ENCODE measurements at places on chromosomes 4 and X.
A peak's percentile ranks its signal among the peaks of the same experiment; 100 is the strongest.

GRCh38 chrX:31704938-31705337, 633.1 kb upstream of the FTHL17 start:
- no peak for DNase-seq

GRCh38 chr4:6781113-6781512, 1.4 kb upstream of the KIAA0232 start:
- no peak for DNase-seq

DNA sequence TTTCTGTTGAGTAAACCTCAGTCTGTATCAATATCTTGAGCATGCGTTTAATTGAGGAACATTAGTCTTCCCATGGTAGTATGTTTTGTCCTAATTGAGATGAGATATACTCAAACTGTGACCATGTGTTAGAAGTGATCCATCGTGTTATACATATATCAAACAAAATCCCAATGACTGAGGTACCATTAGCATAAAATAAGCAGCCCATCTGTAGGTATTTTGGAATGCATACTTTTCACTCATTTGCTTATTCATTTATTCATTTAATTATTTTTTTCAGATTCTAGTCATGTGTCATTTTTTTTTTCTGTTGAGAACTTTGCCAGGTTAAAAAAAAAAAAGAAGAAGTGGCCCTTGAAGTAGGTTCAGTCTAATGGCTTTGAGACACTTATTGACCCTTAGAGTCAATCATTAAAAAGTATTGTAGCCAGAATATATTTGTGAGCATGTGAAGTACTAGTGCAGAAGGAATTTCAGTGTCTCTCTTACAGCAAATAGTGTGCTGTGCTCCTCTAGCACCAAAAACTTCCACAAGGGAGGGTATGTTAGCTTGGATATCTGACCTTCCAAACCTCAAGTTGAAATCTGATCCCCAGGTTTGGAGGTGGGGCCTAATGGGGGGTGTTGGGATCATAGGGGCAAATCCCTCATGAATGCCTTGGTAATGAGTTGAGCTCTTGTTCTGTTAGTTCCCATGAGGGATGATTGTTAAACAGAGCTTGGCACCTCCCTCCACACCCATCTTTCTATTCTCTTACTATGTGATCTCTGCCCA, 130.8 kb upstream of the NPY2R start:
- no peak for DNase-seq

DNA sequence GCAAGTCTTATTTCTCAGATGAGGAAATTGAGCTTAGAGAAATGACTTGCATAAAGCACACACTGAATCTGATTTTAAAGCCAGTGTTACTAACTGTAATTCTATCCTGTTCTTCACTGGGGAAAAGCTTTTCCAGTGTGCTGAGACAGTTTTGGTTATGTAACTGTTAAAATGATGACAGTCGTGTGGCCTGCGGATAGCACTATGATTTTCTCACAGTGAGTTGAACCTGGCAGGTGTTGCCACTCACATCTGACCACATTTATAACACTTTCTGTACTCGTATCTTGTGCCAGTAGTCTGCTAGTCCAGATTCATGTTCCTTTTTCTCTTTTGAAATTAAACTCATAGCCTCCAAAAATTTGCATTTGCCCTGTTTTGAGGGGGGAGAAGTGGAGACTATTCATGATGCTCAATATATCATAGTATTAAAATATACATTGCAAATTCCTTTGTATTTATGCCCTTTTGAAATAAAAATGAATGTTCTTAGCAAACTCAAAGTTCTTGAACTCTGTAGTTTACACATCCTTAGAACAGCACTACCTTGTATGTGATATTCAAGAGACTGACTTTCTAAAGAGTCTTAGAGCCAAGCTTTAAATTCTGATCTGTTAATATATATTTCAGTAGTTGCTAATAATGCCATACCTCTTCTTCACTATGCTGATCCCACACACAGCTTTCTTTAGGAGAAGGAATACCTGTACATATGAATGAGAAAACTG, 132.3 kb downstream of the PDLIM5 start:
- no peak for DNase-seq

- no peak for DNase-seq
These were observed 1.4 kb downstream of the HGFAC start for GRCh38 chr4:3442959-3443749.

- no peak for DNase-seq
These were observed 480 bp upstream of the RADX start for GRCh38 chrX:106611317-106611678.

GRCh38 chrX:132953354-132953753, 5.1 kb downstream of the HS6ST2 start:
- no peak for DNase-seq

DNA sequence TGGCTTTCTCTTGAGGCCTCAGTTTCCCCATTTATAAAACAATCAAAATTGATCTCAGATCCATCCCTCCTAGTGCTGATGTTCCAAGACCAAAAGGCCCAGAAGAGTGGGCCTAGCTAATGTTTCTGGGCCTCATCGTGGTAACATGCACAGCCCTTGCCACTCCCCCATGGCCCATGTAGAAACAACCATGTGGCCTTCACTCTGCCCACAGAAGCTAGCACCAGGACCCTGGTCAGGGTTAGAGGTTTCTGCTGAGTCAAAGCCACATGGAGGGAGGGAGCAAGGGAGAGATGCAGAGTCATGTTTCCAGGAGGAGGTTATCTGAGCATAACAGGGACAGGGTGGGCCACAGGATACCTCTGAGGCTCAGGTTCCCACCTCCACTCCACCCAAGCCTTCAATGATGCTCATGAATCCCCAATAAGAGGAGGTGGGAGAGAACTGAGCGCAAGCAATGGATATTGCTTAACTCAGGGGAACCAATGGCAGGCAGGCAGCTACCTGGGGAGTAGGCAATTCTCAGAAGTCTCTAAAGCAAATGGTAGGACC, 16.9 kb downstream of the OTUD5 start:
- no peak for DNase-seq

GRCh38 chrX:130625386-130625785, 223.6 kb downstream of the RBMX2 start:
- DNase-seq, result no peak

GRCh38 chrX:107445146-107445545, 4.3 kb upstream of the FRMPD3 start:
- DNase-seq, result no peak

DNA sequence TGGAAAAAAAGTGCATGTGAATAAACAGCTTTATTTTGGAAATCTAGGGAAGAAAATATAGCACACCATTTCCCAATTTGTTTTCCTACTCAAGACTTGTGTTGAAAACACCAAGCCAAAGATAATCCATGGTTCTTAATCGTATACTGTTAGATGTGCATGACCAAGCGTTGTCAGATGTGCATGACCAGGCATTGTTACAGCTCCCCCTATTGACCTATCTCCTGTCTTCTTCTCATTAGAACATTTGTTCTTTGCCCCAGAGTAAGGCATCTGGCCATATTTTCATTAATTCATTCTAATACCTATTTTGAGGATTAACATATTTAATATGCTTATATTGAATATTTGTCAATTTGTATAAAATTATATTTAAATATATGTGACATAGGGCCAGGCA, 14.4 kb upstream of the VCX start:
- no peak for DNase-seq

DNA sequence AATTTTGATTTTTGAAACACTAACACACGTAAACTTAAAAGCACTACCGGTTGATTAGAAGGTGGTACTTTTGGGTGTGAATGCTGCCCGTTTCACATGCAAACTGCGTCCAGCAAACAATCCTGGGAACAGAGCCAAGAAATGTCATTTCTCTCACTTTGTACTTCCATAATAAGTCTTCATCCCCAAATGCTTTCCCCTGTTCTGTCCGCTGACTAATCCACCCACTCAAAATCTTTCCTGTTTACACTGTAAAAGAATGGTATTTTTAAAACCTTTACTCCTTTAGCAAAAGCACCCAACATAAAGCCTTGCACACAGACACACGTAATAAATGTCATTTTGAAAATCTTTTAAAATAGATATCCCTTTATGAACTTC, 39.1 kb upstream of the PDLIM5 start:
- no peak for DNase-seq

DNA sequence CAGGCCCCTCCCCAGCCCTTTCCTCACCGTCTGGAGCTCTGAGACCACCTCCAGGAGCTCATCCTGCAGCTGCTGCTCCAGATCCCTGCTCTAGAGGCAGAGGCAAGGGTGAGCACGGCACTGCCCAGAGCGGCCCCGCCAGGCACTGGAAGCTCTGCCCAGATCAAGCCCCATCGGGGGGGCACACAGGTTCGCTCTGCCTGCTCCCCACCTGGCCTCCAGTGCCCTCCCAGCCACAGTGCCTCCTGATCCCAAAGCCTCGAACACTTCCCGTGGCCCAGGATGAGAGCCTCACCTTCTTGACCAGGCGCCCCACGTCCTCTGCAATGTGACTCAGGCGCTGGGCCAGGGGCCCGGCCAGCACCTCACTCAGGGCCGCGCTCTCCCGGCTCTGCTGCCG, 5.0 kb downstream of the ARHGAP4 start:
- no peak for DNase-seq

- DNase-seq, result peak; percentile 71
These were observed 623.8 kb upstream of the HTR2C start for GRCh38 chrX:113959912-113960626.

DNA sequence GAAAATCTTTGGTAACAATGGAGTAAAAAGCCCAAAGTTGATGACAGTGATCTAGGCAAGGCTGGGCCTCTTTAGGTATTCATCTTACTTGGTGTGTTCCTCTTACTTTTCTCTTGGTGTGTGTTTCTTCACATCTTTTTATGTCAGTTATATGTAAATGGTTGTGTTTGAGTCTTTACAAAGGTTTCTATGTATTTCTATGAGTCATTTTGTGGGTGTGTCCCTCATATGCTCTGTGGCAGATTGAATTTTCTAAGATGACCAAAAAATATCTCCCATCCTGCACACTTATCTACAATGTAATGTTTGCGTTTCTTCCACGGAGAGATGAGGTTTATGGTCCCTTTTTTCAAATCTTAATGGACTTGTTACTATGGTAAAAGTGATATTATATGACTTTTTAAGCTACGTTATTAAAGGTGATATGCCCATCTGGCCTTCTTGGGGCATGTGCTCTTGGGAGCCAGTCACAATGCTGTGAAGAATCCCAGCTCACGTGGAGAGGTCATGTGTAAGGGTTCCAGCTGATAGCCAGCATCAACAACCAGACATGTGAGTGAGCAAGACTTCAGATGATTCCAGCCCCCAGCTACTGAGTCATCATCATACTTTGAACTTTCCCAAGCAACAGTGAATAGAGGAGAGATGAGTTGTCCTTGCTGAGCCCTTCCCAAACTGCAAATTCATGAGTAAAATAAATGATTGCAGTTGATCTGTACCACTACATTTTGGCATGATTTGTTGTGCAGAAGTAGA, 126.9 kb downstream of the CBLL2 start:
- DNase-seq, result no peak

GRCh38 chrX:66863721-66864120, 224.8 kb upstream of the EDA2R start:
- DNase-seq, result no peak

GRCh38 chrX:34528081-34528480, 129.0 kb downstream of the TMEM47 start:
- DNase-seq, result no peak

DNA sequence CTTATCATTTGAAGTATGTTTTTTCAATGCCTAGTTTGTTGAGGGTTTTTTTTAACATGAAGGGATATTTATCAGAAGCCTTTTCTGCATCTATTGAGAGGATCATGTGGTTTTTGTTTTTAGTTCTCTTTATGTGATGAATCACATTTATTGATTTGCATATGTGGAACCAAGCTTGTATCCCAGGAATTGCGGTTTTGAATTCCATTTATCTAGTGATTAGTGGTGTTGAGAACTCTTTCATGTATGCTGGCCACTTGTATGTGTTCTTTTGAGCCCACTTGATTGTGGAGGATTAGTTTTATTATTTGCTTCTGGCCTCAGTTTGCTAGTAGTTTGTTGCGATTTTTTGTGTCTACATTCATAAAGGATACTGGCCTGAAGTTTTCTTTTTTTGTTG, 85.0 kb upstream of the CNKSR2 start:
- DNase-seq, result no peak

GRCh38 chr4:183260491-183261151, 59.5 kb downstream of the CLDN22 start:
- DNase-seq, result no peak

DNA sequence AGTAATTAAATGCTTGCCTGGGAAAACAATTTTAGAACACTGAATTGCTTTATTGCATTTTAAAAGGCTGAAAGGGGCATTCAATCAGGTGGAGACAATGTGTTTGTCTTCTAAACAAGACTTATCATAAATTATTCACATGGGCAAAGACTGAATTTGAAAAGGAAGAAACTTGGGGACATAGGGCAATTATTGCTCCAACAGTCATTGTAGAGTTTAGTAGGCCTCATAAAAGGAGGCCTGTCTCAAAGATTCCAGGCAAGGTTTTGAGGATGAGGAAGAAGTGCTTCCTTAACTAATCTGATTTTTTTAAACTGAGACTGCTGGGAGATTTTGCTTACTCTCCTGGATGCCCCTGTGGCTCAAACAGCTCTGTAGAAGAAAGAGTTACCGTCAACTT, 174.4 kb upstream of the RPS6KA3 start:
- no peak for DNase-seq

DNA sequence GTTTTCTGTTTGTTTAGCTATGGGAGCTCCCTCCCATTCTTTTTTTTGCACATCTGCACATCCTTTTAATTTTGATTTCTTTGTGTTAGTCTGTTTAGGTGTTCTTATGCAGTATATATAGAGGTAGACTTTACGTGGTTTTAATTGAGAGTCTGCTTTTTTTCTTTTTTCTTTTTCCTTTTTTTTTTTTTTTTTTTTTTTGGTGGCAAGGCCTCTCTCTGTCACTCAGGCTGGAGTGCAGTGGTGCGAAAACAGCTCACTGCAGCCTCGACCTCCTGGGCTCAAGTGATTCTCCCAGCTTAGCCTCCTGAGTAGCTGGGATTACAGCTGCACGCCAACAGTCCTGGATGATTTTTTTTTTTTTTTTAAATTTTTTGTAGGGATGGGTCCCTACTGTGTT, 68.2 kb downstream of the FAM193A start:
- no peak for DNase-seq

DNA sequence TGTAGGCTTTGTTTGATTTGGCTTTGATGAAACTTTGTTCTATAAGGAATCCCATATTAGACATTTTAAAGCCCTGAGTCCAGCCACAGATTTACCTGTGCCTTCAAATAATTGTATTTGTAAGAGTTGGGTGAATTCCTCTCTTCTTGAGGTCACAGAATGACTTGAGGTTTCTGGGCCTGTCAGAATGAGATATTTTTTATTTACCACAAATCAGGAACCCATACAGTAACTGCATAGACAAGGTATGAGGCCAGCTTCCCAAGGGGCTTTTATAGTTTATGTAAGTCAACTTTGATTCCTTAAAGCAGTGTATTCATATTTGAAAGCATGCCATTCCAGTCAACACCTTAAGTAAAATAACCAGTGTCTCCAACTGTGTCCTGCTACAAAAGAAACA, 29.1 kb upstream of the CXCL3 start:
- DNase-seq, result no peak

- DNase-seq, result no peak
These were observed 162.8 kb downstream of the THOC2 start for GRCh38 chrX:123570011-123570590.

DNA sequence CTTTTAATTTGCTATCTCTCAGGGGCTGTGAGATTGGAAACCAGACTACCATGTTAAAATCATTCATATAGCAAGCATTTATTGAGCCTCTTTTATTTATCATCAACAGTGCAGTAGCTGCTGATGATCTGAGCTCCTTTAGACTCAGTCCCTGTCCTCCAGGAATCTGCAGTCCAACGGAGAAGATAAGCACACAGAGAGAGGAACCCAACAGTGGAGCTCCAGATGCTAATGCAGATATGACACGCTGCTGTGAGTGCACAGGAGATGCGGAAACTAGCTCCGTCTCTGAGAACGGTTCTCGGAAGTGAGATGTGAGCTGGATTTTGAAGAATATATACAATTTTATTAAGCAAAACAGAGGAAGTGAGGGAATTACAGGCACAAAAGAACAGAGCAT, 35.4 kb downstream of the DCHS2 start:
- DNase-seq, result no peak

Measured in iPS DF 19.7 (cell line).